ENCODE measurements at places on chromosomes 6 and 20.

GRCh38 chr20:57040924-57041323 lies 225.5 kb downstream of the BMP7 start:
- no peak for DNase-seq

GRCh38 chr6:30722280-30723112 lies 2.3 kb downstream of the TUBB start:
- peak; percentile 70 for DNase-seq

DNA sequence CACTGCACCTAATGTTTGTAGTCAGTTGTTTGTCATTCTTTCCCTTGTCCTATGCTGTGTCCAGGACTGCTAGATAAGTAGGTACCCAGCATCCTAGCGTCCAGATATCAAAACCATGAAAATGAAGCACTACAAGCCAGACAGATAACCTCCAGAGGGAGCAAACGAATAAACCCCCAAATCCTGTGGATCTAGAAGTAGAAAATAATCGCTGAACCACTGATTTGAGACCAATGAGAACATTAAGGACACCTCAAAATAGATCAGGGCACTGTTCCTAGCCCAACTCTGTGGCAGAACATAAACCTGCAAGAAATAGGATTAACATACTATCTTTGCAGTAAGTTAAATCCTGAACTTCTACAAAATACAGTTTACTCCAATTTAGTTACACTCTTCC lies 1.1 kb upstream of the KLHL32 start:
- DNase-seq = no peak

GRCh38 chr6:26033085-26033940 lies 53.9 kb upstream of the HFE start:
- no peak for DNase-seq

DNA sequence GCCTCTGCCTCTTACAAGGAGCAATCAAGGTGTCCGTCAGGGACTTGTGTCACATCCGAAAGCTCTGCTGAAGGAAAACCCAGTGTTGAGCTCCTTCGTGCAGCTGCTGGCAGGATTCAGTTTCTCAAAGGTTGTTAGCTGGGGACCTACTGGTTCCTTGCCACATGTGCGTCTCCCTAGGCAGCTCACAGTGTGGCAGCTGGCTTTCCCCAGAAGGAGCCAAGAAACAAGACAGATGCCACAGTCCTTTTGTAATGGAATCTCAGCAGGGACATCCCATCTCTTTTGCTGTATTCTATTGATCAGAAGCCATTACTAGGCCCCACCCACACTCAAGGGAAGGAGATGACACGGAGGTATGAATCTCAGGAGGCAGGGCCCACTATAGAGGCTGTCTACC lies 488.8 kb downstream of the CD83 start:
- no peak for DNase-seq

GRCh38 chr20:60272790-60273189 lies 314.6 kb downstream of the CDH26 start:
- DNase-seq = no peak

DNA sequence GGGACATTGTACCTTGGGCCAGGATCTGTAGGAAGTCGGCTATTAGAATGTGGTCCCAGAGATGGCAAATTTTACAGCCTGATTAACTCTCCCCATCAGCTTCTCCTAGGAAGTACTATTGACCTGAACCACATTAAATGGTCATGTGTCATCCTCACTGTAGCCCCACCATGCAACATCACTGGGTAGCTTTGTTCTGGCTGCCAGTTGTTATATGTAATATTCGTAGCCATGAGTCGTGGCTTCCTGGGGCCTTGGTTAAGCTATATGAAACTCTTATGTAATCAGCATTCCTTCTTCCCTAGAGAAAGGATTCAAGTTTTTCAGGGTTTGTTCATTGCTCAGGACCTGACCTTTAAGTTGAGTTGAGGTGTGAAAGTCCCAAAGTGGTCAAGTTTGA lies 125.7 kb downstream of the ANKS1A start:
- DNase-seq = no peak

- DNase-seq = no peak
Observed at GRCh38 chr20:57897156-57897874, 187.5 kb upstream of the PMEPA1 start.
